ENCODE measurements at places on chromosomes 12 and 14. TPM values are rescaled to one million over a fixed set of nuclear protein-coding genes. Genes with fewer than 3 reads are reported as not detected.

The TAS2R13 gene
- total RNA-seq, result 1.7 TPM

The TSPAN9 gene
- total RNA-seq, result 35.2 TPM

The KCNK10 gene
- not detected for total RNA-seq

The DBX2 gene
- not detected for total RNA-seq

The KRT78 gene
- total RNA-seq, result not detected

The BBOF1 gene
- total RNA-seq, result 4.4 TPM

The DHRS2 gene
- not detected for total RNA-seq

Data from fibroblast of lung (primary cell).